K562 (cell line): ENCODE measurements at places on chromosomes 2 and 18. TPM values are rescaled to one million over a fixed set of nuclear protein-coding genes. Genes with fewer than 3 reads are reported as not detected.
A peak's percentile ranks its signal among the peaks of the same experiment; 100 is the strongest.

DNA sequence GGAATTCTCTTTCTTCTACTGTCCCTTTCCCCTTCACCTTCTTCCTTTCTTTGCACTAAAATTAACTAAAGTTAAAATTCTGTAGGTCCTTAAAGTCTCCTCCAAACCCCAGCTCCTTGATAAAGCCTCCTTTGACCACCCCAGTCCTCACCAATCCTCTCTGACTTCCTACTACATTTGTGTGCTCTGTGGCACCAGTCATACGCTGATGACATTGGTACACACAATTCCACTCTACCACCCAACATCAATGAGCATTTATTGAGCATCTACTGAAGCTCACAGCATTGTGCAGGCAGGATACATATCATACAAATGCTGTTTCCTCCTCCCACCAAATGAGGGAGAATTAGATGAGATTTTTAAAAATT is 4.5 kb upstream of the SP5 start:
- DNase-seq: no peak

DNA sequence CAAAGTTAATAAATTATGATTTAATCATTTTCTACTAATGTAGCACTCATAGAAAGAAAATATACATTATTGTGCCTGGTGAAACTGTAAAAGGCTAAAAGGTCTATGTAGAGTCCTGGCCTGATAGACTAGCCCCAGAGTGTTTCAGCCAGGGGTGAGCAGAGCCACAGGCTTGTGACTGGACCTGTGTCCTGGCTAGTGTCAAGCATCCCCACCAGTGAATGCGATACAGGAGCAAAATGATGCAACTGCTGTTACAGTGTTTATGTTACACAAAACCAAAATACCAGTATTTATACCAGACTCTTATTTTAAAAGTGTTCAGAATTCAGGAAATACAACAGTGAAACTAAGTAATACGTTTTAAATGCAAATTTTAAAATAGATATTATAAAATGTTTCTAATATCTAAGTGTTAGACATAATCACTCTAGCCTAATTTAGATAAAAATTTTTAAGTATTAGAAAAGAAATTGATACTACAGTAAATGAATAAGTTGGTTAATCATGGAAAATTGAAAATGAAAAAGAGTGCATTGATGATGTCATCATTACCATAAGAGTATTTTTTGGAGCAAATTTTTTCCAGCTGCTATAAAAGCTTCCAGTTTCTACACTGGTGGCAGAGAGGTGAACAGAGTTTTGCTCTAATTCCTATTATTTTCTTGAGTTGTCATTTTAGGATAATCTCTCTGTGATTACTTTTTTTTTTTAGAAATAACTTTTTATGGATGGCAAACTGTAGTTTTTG is 6.2 kb upstream of the TSPYL6 start:
- DNase-seq: no peak

- DNase-seq: peak; percentile 36
These were observed 927.0 kb upstream of the CRIM1 start for GRCh38 chr2:35428548-35428947.

GRCh38 chr2:224101820-224102630 is 62.9 kb upstream of the SERPINE2 start:
- DNase-seq: no peak

GRCh38 chr2:134425724-134426496 is 172.0 kb downstream of the MGAT5 start:
- DNase-seq: no peak

DNA sequence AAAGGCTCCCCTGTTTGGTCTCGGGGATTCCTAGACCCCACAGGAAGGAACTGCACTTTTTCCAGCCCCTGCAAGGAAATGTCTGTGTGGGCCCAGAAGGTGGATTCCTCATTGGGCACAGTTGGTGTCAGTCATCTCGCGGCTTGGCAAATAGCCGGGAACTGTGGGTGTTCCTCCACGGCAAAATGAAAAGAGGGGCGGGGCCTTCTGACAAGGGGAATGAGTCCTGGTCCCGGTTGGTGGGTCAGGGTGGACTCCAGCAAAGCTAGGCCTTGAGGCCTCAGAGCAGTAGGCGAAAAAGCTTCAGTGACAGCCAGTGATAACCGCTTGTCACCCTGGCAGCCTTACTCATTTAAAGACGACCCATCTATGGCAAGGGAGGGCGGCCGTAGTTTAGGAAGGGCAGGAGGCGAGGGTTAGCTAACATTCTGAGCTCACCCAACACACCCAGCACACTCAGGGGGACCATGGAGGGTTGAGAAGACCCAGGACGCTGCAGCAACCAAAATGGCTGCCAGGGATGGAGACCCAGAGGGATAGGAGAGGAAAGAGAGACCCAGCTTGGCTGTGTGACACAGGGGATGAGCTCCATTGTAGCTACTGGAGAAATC is 16.5 kb downstream of the SLC4A3 start:
- DNase-seq: no peak

- DNase-seq: peak; percentile 5
These were observed 329.5 kb downstream of the PAX3 start for GRCh38 chr2:221969087-221969829.

- DNase-seq: peak; percentile 72
These were observed 18.8 kb downstream of the TEX44 start for GRCh38 chr2:231611273-231612108.

DNA sequence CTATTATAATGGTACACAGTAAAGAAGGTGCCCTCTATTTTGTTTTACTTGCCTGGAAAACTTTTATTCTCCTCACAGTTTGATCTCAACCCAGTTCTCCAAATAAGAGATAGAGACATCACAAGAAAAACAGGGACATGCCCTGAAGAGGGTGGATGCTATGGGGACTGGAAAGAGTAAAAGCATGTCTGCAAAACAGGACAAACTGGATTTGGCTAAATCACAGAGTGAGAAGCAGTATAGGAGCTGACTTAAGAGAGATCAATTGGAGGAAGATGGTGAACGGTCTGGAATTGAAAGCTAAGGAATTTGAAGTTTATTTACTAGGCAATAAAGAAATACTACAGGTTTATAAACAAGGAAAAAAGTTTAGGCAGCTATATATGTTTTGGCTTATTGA is 33.0 kb downstream of the SP140L start:
- no peak for DNase-seq

GRCh38 chr18:25061395-25061794 is 290.6 kb downstream of the ZNF521 start:
- DNase-seq: no peak

GRCh38 chr2:11154016-11154922 is 998 bp upstream of the SLC66A3 start:
- no peak for DNase-seq

- DNase-seq: no peak
These were observed 3.9 kb upstream of the CCDC85A start for GRCh38 chr2:56179931-56180330.

CYRIA gene
- total RNA-seq: 2.8 and 4.9 TPM in 2 replicates

FN1 gene
- total RNA-seq: 18.2 and 19.1 TPM in 2 replicates

UPP2 gene
- not detected in 2 replicates for total RNA-seq

ZAP70 gene
- 0.80 and 0.98 TPM in 2 replicates for total RNA-seq

ATOH8 gene
- total RNA-seq: not detected in 2 replicates

G6PC2 gene
- total RNA-seq: 0.13 TPM in 1 of 2 replicates, not detected in the other

CHRNG gene
- total RNA-seq: not detected in 2 replicates
